ENCODE measurements at places on chromosomes 4 and X.

DNA sequence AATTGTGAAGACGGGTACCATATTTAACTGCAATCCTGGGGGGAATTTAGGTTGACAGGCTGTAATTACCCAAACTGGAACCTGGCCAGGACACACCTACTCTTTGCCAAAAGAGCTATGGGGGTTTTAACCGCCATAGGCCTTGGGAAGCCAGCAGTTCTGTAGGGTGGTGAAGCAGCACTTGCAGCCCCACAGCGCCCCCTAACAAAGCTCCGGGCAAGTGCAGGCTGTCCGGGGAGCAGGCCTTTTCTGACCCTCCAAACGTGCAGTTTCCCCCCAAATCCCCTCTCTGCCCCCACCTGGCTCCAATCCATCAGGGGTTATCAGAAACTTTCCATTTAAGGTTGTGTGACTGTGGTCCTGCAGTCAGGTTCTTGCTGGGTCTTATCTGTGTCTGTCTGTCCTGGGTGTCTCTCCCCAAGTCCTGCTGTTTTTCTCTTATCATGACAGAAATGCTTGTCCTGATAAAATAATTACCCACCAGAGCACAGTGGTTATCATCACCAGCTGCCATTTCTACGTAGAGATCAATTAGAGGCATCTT lies 350.9 kb downstream of the MID1IP1 start:
- peak; percentile 24 for DNase-seq

DNA sequence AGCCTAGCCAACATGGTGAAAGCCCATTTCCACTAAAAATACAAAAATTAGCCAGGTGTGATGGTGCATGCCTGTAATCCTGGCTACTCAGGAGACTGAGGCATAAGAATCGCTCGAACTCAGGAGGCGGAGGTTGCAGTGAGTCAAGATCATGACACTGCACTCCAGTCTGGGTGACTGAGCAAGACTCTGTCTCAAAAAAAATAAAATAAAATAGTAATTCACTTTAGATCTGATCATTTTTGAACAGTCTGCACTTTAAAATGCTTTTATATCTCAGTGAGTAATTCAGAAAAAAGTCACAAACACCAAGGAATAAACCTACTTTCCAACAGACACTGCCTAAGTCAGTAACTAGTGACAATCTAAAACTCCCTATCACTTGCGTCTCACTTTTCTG lies 25.6 kb upstream of the CORIN start:
- DNase-seq, result no peak

- no peak for DNase-seq
These were observed 807 bp downstream of the SEL1L3 start for GRCh38 chr4:25861951-25862410.

DNA sequence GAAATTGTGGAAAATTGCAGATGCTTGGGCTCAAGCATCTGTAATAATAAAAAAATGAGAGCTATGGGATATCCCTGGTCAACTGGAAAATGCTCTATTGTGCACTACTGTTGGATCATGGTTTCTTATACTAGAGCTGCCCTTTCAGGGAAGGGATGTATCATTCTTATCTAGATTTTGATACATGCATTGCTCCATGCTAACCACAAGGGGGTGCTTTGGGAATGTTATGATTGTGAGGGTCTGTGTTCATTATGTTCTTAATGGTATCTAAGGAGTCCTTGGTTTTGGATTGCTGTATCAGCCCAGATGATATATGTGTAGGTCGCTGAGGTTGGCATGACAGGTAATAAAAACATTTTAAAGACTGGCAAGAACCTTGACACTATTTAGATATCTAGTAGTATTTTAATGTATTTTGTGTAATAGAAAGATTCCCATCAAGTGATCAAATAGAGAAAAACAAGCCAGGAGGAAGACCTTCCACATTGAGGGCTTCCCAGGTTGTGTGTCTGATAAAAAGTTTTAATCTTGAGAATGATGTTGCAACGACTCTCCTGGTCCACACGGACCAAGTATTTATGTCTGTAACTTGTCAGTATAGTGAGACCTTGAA lies 49.2 kb upstream of the TLR2 start:
- no peak for DNase-seq

DNA sequence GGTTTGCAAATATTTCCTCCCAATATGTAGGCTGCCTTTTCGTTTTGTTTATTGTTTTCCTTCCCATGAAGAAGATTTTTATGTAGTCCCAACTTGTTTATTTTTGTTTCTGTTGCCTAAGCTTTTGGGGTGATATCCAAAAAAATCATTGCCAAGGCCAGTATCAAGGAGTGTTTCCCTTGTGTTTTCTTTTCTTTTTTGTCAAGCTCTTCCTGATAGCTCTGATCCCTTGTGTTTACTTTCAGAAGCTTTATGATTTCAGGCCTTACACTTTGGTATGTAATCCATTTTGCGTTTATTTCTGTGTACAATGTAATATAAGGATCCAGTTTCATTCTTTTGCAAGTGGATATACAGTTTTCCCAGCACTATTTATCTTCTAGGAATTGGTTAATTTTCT lies 93.9 kb downstream of the KLHL13 start:
- DNase-seq, result no peak

DNA sequence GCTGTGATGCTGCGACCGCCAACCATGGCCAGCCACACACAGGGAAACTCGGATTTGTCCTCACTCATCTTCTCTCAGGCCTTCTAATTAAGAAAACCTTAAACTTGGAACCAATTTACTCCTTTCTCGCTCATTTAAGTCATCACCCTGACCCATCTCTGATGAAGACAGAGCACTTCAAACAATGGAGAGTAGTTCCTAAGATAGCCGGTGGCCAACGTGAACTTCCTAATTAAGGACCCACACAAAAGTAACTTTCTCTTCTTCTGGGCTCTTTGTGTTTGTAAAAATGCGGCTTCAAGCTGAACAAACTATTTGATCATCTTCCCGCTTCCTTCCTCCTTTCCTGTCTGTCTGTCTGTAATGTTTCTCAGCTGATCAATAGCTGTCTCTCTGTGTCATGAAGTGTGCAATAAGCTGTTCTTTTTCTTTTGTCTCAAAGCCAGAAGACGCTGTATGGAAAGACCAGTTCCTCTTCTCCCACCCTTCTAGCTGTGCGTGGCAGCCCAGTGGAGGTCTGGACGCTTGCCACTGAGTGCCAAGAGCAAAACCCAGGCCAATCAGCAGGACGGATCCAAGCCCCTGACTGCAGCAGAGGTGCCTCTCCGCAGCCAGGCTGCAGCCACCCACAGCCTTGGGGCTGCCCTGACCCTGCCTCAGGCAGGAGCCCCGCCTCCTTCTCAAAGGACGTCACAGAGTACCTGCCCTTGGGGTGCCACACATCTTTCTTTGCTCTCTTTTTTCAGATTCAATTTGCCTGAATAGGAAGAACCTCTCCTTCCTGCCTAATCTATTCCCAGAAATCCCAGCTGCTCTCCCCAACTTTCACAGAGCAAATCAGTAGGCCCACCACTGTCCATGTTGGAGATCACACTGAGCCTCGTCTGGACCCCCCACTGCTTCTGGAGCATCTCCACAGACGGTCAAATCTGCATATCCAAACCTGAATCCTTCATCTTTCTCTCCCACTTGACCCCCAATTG lies 59.3 kb downstream of the MAML3 start:
- peak; percentile 77 for DNase-seq

- DNase-seq, result no peak
These were observed 856.2 kb downstream of the STIM2 start for GRCh38 chr4:27716693-27717430.

DNA sequence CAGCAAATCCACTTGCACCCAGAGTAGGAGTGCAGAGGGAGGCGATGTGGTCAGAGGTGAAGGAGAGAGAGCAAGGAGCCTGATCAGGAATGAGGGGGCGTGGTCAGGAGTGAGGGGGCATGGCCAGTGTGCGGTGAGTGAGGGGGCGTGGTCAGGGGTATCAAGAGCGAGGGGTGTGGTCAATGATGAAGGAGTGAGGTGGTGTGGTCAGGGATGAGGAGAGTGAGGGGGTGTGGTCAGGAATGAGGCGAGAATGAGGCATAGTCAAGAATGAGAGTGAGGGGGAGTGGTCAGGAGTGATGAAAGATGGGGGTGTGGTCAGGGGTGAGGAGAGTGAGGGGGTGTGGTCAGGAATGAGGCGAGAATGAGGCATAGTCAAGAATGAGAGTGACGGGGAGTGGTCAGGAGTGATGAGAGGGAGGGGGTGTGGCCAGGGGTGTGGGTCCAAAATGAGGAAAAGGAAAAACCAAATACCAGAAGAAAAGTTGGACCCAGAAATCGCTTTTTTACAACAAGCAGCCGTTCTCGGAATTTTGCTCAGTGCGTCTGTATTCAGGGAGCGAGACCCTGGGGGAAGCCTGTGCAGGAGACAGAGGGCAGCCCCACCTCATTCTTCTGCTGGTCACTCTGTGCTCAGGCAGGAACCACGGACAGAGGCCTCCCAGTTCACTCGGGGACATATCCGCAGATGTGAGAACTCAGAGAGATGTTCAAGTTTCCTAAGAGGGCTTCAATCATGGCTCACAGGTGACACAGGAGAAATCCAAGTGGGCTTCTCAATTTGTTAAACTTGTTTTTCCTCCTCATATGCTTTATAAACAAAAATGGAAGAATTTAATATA lies 47.5 kb downstream of the MAGEA1 start:
- DNase-seq, result no peak

GRCh38 chr4:38322714-38323113 lies 341.3 kb upstream of the KLF3 start:
- peak; percentile 74 for DNase-seq

DNA sequence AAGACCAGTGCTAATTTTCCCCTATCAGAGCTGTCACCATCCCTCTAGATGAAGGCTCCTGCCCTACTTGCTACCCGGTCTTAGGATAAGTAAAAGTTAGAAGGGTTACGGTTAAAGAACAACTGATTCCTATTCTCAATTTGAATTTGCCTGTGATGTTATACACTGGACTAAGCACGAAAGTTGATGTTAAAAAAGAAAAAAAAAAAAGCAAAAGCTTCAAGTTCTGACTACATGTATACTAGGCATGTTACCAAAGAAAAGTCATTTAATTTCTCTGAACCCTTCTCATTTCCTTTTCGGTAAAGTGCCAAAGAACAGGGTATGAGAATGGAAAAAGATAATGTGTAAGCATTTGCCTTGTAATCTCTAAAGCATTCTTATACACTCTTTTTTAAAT lies 1.4 kb upstream of the PPID start:
- DNase-seq, result no peak

GRCh38 chr4:116217781-116218180 lies 867.6 kb downstream of the TRAM1L1 start:
- no peak for DNase-seq

- DNase-seq, result peak; percentile 7
These were observed at the start of gene NPNT for GRCh38 chr4:105894660-105895582. Gene NPNT, plus strand, starts transcription at chr4:105895471. Its CDS starts 182 bp downstream, at chr4:105895653.

- no peak for DNase-seq
These were observed 37.0 kb downstream of the AWAT2 start for GRCh38 chrX:70012756-70013155.

- no peak for DNase-seq
These were observed 42.3 kb downstream of the TBC1D14 start for GRCh38 chr4:6951880-6952381.

DNA sequence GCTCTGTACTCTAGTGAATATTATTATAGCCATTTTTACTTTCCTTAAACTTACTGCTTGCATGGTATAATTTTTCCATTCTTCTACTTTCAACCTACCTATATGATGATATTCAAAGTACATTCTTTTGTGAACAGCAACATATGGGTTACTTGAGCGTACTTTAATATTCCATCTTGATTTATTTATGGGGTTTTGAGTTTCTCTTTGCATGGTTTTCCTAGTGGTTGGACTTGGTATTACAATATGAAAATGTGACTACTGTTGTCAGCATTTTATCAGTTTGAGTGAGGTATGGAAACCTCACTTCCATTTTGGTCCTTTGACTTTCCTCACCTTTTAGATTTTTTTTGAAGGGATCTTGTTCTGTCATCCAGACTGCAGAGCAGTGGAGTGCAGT lies 35.9 kb downstream of the ADGRG4 start:
- no peak for DNase-seq

DNA sequence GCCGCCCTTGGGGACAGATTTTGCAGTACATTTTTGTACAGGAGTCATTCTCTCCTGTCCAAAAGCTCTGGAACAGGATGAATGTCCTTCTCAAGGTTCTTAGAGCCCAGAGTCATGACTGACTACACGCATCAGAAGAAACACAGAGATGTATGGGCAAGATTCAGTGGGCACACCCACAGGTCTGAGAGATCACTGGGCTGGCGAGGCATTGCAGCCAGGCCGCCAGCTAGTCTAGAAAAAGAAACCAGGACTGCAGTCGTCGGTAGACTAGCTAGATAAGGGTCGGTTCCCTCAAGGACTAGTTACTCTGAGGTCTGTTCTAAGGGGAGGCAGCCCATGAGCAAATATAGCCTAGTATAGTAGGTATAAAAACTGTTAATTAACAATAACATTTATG lies 19.8 kb downstream of the GBA3 start:
- DNase-seq, result no peak

GRCh38 chr4:67874986-67875385 lies 8.8 kb downstream of the TMPRSS11D start:
- DNase-seq, result no peak

- DNase-seq, result no peak
These were observed 20.2 kb upstream of the RRAGB start for GRCh38 chrX:55697381-55697780.

DNA sequence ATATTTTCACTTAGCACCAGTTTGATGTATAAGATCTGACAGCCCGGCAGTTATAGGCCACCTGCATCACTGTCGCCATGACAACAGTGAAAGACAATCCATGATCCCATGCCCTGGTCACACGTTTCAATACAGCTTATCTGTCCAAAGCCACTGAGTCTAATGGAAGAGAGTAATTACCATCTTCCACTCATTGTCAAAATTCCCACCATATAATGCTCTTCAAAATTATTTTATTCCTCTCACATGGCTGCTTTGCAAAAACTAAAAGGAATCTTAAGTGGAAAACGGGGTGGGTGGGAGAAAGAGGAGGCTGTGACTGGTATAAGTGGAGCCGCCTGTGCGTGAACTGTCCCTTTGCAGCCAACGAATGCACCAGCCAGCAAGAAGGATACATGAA lies 44.2 kb downstream of the MAML3 start:
- no peak for DNase-seq

GRCh38 chr4:122821092-122821491 lies 5.5 kb upstream of the FGF2 start:
- no peak for DNase-seq

GRCh38 chrX:22081475-22082092 lies 49.5 kb downstream of the PHEX start:
- DNase-seq, result peak; percentile 49

- DNase-seq, result no peak
These were observed 7.2 kb upstream of the MRFAP1 start for GRCh38 chr4:6633091-6633906.

- DNase-seq, result no peak
These were observed 27.0 kb downstream of the SH2D1A start for GRCh38 chrX:124373348-124373747.

DNA sequence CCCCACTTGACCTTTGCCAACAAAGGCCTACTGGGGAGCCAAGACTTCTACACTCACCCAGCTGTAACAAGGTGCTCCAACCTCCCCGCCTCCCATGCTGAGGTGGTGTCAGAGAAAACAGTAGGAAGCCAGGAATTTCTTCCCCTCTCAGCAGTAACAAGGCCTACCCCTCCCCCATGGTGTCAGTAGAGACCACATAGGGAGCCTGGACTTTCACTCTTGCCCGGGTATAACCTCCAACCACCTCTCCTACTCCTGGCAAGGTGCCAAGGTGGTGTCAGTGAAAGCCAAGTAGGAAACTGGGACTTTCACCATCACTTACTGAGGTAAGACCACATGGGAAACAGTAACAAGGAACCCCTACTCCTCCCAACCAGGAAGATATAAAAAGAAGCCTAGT lies 93.1 kb downstream of the SLC16A2 start:
- no peak for DNase-seq

Data from heart left ventricle (tissue), 16 donors.